ENCODE measurements at places on chromosomes 13 and 19. TPM values are rescaled to one million over a fixed set of nuclear protein-coding genes. Genes with fewer than 3 reads are reported as not detected.

GRCh38 chr19:21900401-21900800, 64.4 kb upstream of the ZNF43 start:
- H3K27me3 ChIP-seq, result no peaks in the 10 kb centered on the region
- H3K27ac ChIP-seq, result no peak overlapping the region
- H3K4me3 ChIP-seq, result no peak overlapping the region
- no peak for DNase-seq

HIPK4 gene
- not detected for total RNA-seq

MEIS3 gene
- not detected for total RNA-seq

SYNE4 gene
- 1.8 TPM for total RNA-seq

GRCh38 chr19:10553943-10554381, 10.3 kb downstream of the ATG4D start:
- peak overlapping the region; percentile 63 for H3K4me3 ChIP-seq
- DNase-seq, result peak; percentile 95
- peaks cover 73% of the 10 kb centered on the region for H3K36me3 ChIP-seq
- peak overlapping the region; percentile 93 for H3K27ac ChIP-seq
- H3K27me3 ChIP-seq, result no peaks in the 10 kb centered on the region
- H3K4me1 ChIP-seq, result peaks cover 68% of the 10 kb centered on the region

Measured in activated CD8-positive, alpha-beta T cell treated with anti-CD3 and anti-CD28 coated beads, Interleukin-2, amount 10 ng/mL, durations not matched to agents 7 days and 5 days (primary cell).